ENCODE measurements at places on chromosomes 5 and 9. TPM values are rescaled to one million over a fixed set of nuclear protein-coding genes. Genes with fewer than 3 reads are reported as not detected.

- no peak for DNase-seq
Observed at GRCh38 chr9:94805051-94805489, 78.6 kb downstream of the AOPEP start.

- no peak for DNase-seq
Observed at GRCh38 chr5:154331232-154331631, 114.6 kb upstream of the SAP30L start.

DNA sequence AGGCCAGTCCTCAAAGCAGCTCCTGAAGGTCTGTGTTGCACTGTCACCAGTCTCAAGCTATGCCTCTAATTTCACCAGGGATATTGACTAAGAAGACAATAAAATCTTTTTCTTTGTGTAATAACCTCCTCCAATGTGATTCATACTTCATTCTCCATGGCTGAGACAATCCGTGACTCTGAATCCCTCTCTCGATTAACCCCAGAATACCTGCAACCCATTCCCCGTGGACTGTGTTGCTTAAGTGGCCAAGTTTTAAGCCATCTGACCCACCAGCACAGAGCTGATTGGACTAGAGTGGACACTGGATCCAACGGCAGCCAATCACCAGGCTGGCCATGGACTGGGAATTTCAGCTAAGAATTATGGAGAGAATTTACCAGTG, 5.4 kb upstream of the CCIN start:
- peak; percentile 32 for DNase-seq

DNA sequence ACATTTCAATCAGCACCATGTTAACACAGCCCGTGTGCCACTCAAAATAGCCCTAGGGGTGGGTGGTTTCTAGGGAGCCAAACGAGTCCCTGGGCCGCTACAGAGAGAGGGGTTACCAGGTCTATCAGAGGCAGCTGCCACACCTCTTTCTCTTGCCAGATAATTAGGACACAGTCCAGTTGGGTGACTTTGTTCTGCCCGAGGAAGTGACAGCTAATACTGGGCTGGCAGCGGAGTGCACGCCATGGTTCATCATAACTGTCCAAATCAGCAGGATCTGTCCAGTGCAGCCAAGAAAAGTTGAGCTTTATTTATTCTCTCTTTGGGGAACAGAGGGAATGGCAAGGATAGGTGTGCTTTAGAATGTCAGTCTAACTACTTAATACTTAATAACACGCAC, 583.8 kb downstream of the BRINP1 start:
- DNase-seq, result no peak

GRCh38 chr5:39340506-39340905, 23.8 kb downstream of the C9 start:
- peak; percentile 93 for DNase-seq

GRCh38 chr9:111854799-111855198, 41.8 kb upstream of the UGCG start:
- DNase-seq, result no peak

GRCh38 chr5:154794525-154795234, 39.5 kb downstream of the LARP1 start:
- DNase-seq, result no peak

The PCDHAC2 gene
- 3.0 TPM for total RNA-seq

Measured in skin of body (tissue), 3 donors.